ENCODE measurements at places on chromosomes 7 and 10.

DNA sequence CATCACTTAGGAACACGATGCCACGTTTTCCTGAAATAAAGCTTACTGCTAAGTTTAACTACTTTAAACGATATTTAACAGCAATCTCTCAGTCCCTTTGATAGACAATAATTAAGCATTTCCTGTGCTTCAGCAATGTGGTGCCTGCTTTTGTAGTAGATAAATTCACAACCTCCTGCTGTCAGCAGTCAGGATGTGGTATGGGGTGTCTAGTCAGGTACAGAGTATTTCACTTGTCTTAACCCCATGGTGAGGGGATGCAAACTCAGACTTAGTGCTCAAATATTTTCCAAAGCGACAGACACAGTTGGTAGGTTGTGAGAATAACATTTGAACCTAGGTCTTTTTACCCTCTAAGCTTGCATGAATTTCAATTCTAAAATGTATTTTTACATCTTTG lies 526.2 kb upstream of the PFKP start:
- DNase-seq, result no peak

GRCh38 chr10:58508316-58508715 lies 4.4 kb upstream of the BICC1 start:
- DNase-seq, result no peak

DNA sequence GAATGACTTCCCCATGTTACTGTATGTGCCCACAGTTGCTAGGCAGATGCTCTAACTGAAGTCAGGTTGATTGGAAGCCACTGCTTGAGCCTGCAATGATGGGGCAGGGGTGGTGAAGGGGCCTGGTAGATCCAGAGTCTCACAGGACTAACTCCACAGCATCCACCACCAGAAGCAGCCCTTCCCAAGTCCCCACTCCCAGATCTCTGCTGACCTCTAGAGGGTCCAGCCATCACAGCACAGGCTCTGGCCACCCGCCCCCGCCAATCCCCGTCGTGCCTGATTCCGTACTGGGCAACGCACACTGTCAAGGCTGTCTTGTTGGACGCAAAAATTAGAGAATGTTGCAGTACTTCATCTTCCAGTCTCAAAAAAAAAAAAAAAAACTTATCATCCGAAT lies 136.8 kb upstream of the PDE1C start:
- DNase-seq, result no peak

GRCh38 chr7:158285383-158285770 lies 302.2 kb downstream of the PTPRN2 start:
- DNase-seq, result no peak

DNA sequence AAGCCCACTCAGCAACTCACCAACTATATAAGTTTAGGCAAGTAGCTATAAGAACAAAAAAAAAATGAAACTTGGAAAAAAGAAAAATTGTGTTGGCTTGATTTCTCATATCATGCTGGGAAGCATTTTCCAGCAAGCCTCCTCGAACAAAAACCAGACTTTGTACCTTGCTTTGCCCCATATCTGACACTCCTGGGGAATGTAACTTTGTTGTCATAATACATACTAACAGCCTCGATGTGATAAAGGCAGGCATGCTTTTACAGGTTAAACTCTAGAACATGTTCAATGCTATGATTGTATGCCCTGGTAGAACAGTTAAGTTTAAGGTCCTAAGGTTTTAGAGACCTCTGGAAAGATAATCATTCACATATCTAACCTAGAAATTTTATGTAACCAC lies 11.6 kb downstream of the CFAP43 start:
- no peak for DNase-seq

- DNase-seq, result no peak
Observed at GRCh38 chr7:149569025-149569725, 71.6 kb upstream of the ZNF746 start.

GRCh38 chr7:65971021-65971420 lies 11.0 kb downstream of the GUSB start:
- no peak for DNase-seq

GRCh38 chr10:8331387-8331786 lies 276.9 kb downstream of the GATA3 start:
- no peak for DNase-seq

GRCh38 chr10:100972115-100972903 lies 3.0 kb downstream of the SEMA4G start:
- no peak for DNase-seq

DNA sequence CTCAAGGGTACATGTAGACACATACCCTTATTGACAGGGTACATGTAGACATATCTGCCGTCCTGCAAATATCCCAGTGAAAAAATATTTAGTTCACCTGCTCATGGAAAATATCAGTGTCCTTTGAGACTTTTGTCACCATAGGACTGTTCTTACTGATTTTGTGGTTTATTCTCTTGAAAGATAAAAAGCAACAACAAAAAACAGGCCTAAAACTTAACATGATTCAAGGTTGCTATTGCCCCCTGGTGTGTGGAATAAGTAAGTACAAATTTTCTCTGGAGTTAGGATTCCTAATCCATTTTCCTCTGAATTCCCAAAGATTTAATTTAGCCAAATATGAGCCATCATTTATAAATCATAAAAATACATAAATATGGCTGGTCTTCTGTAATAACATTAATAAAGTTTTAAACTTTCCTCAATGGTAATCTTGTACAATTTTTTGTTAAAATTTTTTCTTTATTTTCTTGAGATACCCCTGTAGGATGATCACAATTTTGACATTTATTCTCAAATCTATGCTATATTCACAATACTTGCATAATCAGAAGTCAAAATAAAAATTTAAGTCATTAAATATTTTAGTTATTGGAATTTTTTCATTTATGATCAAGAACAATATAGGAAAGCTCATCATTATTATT lies 741.4 kb upstream of the POT1 start:
- no peak for DNase-seq

- no peak for DNase-seq
Observed at GRCh38 chr7:24197852-24198251, 86.1 kb upstream of the NPY start.

GRCh38 chr10:16699435-16700057 lies 117.7 kb downstream of the RSU1 start:
- no peak for DNase-seq

GRCh38 chr10:71659111-71659634 lies 60.4 kb downstream of the C10orf105 start:
- no peak for DNase-seq

DNA sequence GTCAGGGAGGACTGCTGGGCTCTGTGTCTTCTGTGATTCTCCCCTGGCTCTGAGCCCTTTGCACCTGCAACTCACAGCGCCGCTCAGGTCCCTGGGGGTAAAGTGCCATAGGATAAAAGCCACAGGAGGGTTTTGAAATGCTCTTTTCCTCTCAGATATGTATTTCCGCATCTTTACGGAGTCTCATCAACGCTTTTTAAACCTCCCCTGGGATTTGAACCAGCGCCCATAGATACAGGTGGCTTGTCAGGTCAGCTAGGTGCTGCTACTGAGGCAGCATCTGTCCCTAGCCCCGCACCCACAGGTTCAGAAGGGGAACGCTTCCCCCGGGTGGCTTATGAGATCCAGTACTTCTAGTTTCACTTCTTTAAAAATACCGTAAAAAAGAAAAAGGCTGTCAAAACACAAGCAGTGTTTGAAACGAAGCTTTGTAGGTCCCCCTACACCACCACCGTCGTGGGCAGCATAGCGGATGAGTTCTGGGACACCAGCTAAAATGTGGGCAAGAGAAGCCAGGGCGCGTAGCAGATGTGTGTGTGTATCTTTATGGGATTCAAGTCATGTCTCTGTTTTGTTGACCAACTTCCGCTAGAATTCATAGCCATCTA lies 173.5 kb downstream of the CUX1 start:
- DNase-seq, result no peak

DNA sequence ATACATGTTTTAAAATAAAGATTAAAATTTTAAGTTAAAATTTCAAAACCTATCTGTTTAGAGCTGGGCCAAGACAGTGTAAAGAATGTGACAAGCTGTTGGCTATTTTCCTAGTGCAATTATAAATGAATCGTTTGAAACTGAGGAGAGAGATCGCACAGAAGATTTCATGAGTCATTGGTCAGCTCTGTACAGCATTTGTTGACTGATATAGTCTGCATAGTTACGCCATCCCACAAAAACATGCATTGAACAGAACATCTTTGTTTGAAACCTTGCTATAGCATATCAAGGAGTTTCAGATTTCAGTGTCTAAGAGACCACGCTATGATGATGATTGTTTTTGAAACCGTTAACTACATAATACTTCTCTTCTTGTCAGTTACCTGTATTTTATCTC lies 1.3 kb upstream of the C10orf67 start:
- DNase-seq, result no peak
